ENCODE measurements at places on chromosomes 6 and 20.

DNA sequence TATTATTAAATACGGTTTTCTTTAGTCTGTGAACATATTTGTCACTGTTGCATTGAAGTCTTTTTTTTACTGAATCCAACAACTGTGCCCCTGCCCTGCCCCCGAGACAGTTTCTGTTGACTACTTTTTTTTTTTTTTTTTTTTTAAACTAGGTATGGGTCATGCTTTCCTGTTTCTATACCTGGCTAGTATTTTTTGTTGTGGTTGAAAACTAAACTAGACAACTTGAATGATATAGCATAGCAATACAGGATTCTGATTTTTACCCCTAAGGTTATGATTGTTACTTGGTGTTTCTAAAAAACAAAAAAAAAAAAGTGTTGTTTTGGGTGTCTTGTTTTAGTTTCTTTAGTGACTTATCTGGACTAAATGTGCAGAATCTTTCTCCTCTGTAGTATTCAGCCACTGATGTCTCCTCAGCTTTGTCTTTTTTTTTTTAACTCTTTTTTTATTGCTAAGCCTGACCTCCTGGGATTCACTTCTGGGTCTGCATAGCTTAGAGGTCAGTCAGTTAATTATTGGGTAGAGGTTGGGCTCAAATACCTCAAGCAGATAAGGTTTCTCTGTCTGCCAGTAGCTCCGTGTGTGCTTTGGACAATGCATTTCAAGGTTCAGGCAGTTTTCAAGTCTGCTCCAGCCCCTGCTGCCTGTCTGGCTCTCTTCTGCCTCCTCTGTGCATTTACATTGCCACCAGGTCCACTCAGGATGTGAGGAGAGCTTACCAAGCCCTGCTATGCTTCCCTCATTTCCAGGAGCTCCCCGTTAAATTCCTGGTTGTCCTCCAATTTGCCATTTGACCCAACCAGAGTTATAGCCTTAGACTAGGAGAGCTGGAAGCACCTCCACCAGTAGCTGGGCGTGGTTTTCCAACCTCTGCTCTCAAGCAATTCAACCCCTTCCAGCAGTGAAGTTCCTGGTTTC, 91.4 kb downstream of the SYNDIG1 start:
- no peaks in the 10 kb centered on the region for H3K4me1 ChIP-seq
- DNase-seq = no peak
- no peaks in the 10 kb centered on the region for H3K27me3 ChIP-seq
- no peaks in the 10 kb centered on the region for H3K36me3 ChIP-seq
- H3K27ac ChIP-seq = no peak overlapping the region
- no peak overlapping the region for H3K4me3 ChIP-seq

- no peaks in the 10 kb centered on the region for H3K36me3 ChIP-seq
- H3K4me1 ChIP-seq = peaks cover 13% of the 10 kb centered on the region
- H3K27me3 ChIP-seq = no peaks in the 10 kb centered on the region
- no peak overlapping the region for H3K27ac ChIP-seq
- no peak overlapping the region for H3K4me3 ChIP-seq
Measured at GRCh38 chr6:167401525-167402194, 76.8 kb downstream of the TTLL2 start.

DNA sequence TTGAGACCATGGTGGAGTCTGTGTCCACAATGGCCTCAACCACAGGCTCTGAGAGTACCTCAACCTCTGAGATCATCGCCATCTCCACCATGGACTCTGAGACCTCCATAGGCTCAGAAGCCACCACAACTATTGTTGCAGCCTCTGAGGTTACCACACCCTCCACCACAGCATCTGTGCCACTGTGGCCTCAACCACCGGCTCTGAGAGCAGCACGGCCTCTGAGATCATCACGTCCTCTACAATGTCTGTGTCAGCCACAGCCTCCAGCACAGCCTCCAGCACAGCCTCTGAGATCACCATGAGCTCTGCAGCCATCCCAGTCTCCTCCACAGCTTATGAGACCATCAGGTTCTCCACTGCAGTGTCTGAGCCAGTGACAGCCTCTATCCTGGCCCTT, 19.4 kb upstream of the MUC21 start:
- no peaks in the 10 kb centered on the region for H3K27me3 ChIP-seq
- no peak overlapping the region for H3K4me3 ChIP-seq
- DNase-seq = no peak
- no peak overlapping the region for H3K27ac ChIP-seq

- H3K27ac ChIP-seq = no peak overlapping the region
- H3K36me3 ChIP-seq = no peaks in the 10 kb centered on the region
- DNase-seq = no peak
- H3K4me1 ChIP-seq = no peaks in the 10 kb centered on the region
- H3K27me3 ChIP-seq = no peaks in the 10 kb centered on the region
Measured at GRCh38 chr6:151300267-151300991, 60.7 kb downstream of the AKAP12 start.

DNA sequence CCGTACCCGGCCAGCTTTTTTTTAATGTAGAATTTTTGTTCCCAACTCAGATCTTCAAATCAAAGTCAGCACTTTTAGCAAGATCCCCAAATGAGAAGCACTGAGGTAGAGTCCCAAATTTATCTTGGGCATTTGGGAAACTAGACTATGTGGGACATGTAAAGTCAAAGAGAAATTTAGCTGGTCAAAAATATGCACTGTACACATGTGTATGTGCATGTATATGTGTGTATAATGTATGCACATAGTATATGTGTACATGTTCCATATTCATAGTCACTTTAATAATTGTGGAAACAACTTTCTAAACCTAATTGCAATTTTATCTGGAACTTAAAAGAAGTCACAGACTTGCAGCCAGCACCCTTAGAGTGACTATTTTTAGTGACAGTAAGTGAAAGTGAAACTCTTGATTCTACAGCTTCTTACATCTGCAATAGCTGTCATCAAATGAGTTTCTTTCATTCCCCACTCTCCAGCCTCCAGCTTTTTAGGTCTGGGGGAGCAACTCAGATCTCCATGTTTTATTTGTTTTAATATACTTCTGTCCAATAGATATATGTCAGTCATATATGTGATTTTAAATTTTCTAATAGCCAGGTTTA, 53.6 kb downstream of the CDC40 start:
- H3K27ac ChIP-seq = no peak overlapping the region
- H3K4me3 ChIP-seq = no peak overlapping the region
- no peak for DNase-seq
- H3K27me3 ChIP-seq = no peaks in the 10 kb centered on the region

DNA sequence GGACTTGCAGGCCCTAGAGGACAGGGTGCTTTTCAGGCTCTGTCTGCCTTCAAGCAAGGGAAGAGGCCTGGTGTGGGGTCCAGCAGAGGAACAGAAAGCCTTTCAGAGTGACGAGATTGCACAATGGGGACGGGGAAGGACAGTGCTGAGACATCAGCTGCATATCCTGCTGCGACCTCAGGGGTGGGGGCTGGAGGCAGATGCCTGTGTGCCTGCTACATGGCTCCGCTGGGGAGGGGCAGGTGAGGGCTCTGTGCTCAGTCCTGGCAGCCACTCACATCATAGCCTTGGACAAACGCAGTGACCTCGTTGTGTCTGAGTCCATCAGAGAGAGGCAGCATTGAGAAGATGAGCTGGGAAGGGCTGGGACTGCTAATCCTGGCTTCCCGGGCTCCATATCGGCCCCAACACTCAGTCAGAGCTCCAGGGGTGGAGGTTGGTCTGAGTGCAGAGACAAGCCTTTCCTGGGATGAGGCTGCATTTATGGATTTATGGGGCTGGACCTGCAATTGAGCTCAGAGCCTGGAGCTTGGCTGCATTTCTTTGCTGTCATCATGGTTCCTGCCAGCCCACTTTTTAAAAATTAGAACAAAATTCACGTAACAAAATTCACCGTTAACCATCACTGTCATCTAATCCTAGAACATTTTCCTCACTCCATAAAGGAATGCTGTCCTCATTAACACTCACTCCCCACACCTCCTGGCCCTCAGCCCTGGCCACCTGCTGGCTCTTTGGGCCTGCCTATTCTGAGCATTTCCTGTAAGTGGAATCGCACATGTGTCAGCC, 196.9 kb upstream of the SLC24A3 start:
- H3K36me3 ChIP-seq = no peaks in the 10 kb centered on the region
- H3K27me3 ChIP-seq = no peaks in the 10 kb centered on the region
- peaks cover 9% of the 10 kb centered on the region for H3K4me1 ChIP-seq
- no peak overlapping the region for H3K27ac ChIP-seq
- H3K4me3 ChIP-seq = no peak overlapping the region

- DNase-seq = peak; percentile 24
- H3K4me3 ChIP-seq = no peak overlapping the region
- H3K27me3 ChIP-seq = no peaks in the 10 kb centered on the region
- no peak overlapping the region for H3K27ac ChIP-seq
Measured at GRCh38 chr6:159633196-159633595, 59.8 kb downstream of the SOD2 start.

- DNase-seq = no peak
- peaks cover 14% of the 10 kb centered on the region for H3K4me1 ChIP-seq
- no peaks in the 10 kb centered on the region for H3K27me3 ChIP-seq
- H3K4me3 ChIP-seq = no peak overlapping the region
- H3K36me3 ChIP-seq = no peaks in the 10 kb centered on the region
Measured at GRCh38 chr6:150683320-150683719, 83.6 kb downstream of the PLEKHG1 start.

DNA sequence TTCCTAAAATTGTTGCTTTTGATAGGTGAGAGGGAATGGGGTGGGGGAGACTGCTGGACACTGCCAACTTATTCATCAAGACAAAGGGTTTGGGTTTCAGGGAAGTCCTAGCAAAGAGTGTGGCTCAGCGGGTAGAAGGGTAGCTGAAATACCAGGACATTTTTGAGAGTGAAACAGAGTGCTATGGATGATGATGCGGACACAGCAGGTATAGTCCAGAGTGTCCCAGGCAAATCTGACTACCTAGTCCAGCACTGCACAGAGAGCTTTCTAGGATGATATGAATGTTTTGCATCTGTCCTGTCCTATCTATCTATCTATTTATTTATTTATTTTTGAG, 154.3 kb downstream of the BCAS1 start:
- no peaks in the 10 kb centered on the region for H3K36me3 ChIP-seq
- peak overlapping the region; percentile 82 for H3K27ac ChIP-seq

DNA sequence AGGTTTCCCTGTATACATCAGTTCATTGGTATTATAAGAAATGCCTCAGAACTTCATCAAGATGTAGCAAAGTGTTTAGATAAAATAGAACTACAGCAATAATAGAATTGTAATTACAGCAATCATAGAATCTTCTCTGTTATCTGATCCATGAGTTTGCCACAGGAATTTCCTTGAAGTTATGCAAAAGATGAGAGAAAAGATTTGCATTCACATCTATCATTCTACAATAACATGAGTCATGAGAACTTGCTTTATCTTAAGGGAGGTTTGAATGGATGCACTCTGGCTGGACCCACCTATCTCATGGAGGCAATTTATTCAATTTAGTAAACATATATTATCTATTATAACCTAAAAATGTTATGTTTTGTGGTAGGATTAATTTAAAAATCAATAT, 329.8 kb upstream of the EPHA7 start:
- no peak overlapping the region for H3K4me3 ChIP-seq
- H3K4me1 ChIP-seq = 0 out of 2 replicates have a peak, but pooled peaks cover 3% of the 10 kb centered on the region
- no peaks in the 10 kb centered on the region for H3K36me3 ChIP-seq
- no peak overlapping the region for H3K27ac ChIP-seq

DNA sequence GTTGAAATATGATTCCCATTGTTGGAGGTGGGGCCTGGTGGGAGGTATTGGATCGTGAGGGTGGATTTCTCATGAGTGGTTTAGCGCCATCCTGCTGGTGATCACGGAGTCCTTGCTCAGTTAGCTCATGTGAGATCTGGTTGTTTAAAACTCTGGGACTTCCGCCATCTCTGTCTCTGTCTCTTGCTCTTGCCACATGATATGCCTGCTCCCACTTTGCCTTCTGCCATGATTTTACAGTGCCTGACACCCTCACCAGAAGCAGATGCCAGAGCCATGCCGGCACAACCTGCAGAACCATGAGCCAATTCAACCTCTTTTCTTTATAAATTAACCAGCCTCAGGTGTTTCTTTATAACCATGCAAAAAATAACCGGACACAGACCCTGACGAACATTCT, 44.7 kb upstream of the ZFP64 start:
- no peaks in the 10 kb centered on the region for H3K36me3 ChIP-seq
- H3K4me1 ChIP-seq = peaks cover 11% of the 10 kb centered on the region
- no peak overlapping the region for H3K27ac ChIP-seq

DNA sequence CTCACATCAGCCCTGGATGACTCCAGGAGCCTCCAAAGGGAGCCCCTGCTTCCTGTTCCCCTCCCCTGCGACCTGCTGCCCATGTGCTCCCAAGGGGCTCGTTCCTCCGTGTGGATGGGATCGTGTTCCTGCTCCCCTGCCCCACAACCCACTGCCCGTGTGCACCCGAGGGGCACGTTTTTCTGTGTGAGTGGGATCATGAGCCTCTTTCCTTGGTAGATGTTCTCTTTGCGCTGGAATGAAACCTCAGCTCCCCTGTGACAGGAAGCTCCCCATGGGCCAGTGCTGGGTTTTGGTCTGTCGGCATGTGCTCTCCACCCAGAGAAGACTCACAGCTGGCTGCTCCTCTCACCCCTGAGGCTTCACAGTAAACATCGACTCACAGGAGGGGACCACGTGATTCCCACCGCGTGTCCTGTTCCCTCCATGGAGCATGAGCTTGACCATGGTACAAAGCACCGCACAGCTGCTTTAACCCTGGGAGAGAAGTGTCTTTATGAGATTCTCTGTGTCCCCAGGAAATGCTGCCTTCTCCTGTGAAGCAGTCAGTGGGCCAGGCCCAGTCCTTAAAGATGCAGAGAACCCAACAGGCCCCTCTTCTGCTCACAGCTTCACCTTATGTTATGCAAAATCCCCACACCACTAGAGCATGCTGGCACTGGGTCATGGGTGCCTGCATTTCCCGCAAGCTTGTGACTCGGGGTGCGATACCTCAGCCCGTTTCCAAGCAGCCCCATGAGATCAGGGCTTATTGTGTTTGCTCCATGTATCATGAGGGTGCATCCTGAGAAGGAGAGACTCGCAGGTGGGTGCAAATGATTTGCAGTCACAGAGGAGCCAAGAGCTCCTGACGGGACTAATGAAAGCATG, 215.1 kb downstream of the ERMARD start:
- no peak for DNase-seq
- H3K27ac ChIP-seq = no peak overlapping the region
- H3K4me3 ChIP-seq = no peak overlapping the region
- H3K4me1 ChIP-seq = no peaks in the 10 kb centered on the region

DNA sequence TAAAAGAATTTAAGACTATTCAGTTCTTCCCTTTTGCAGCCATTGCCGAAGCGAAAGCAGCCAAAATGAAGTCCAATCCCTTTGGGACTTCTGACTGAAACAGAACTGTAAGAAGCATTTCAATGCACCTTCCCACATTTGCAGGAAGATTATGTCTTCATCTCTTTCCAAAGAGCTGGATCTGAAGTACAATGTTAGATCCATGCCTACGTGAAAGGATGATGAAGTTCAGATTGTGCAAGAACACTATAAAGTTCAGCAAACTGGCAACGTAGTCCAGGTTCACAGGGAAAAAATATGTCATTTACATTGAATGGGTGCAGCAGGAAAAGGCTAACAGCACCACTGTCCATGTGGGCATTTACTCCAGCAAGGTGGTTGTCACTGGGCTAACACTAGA, 6.0 kb upstream of the FILIP1 start:
- no peak overlapping the region for H3K4me3 ChIP-seq
- H3K4me1 ChIP-seq = no peaks in the 10 kb centered on the region
- no peaks in the 10 kb centered on the region for H3K27me3 ChIP-seq

GRCh38 chr20:59908855-59909254, 24.6 kb downstream of the SYCP2 start:
- H3K27ac ChIP-seq = no peak overlapping the region
- H3K4me1 ChIP-seq = no peaks in the 10 kb centered on the region

- no peak for DNase-seq
- no peak overlapping the region for H3K4me3 ChIP-seq
- H3K4me1 ChIP-seq = peaks cover 10% of the 10 kb centered on the region
Measured at GRCh38 chr6:166411721-166412151, 29.0 kb upstream of the MPC1 start.

All from Caco-2 (cell line).